ENCODE measurements at places on chromosomes 6 and 20. TPM values are rescaled to one million over a fixed set of nuclear protein-coding genes. Genes with fewer than 3 reads are reported as not detected.

The IFNGR1 gene
- total RNA-seq: 17.7 TPM

DNA sequence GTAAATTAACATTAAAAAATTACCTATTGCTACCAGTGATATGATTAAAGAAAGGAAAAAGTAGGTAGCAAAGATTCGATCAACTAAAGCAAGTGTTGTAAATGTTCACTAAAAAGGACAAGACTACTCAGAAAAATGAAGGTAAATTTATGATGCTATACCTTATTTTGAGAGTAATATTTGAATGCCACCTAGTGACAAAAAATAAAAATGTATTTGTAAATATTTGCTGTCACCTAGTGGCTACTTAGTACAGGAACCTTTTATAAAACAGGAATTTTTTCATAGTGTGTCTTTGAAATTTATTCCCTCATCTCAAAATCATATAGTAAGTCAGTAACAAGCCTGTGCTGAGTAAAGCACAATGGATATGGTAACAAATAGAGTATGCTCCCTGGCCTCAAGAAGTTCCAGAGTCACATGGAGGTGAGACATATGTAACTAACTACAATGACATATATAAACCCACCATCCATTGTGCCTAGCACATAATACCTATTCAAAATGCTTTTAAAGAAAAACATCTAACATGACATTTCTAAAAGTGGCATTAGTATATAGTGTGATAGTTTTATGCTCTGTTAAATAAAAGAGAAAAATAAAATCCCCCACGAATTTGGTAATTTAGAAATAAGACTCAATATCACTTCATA, 193.1 kb upstream of the SIM1 start:
- H3K4me3 ChIP-seq: no peak overlapping the region
- H3K27ac ChIP-seq: no peak overlapping the region
- H3K27me3 ChIP-seq: no peaks in the 10 kb centered on the region
- DNase-seq: no peak

The DIDO1 gene
- total RNA-seq: 38.2 TPM

The LST1 gene
- total RNA-seq: 1.7 TPM

- H3K36me3 ChIP-seq: no peaks in the 10 kb centered on the region
- no peaks in the 10 kb centered on the region for H3K4me1 ChIP-seq
- no peak overlapping the region for H3K27ac ChIP-seq
- H3K4me3 ChIP-seq: no peak overlapping the region
- no peak for DNase-seq
Measured at GRCh38 chr20:43853174-43853803, 61.4 kb upstream of the TOX2 start.

The NINL gene
- total RNA-seq: 0.04 TPM

DNA sequence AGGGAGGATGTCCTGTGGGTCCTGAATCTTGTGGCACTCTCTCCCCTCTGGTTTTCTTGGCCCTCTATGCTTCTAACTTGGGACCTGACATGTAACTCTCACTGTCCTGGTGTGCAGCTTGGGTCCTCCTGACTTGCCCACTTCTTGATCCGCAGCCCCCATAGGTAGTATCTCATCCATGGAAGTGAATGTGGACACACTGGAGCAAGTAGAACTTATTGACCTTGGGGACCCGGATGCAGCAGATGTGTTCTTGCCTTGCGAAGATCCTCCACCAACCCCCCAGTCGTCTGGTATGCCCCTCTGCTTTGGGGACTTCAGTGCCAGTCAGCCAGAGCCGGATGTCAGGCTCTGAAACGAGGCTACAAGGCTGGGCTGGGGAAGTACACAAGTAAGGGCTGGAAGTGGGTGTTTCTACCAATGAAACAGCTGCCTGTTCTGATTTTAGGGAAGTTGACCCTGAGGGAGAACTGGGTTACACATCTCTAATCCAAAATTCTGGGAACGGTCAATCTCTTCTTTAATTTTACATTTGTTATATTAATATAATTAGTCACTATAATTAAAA, 641 bp downstream of the DBNDD2 start:
- no peak overlapping the region for H3K4me3 ChIP-seq
- H3K27ac ChIP-seq: no peak overlapping the region
- H3K27me3 ChIP-seq: no peaks in the 10 kb centered on the region
- peaks cover 19% of the 10 kb centered on the region for H3K36me3 ChIP-seq
- H3K4me1 ChIP-seq: peaks cover 25% of the 10 kb centered on the region

The CLPSL2 gene
- not detected for total RNA-seq

GRCh38 chr6:50792771-50793170, 25.9 kb upstream of the TFAP2B start:
- H3K4me1 ChIP-seq: no peaks in the 10 kb centered on the region
- H3K4me3 ChIP-seq: no peak overlapping the region
- DNase-seq: no peak

GRCh38 chr6:30075094-30075789, at the start of gene RNF39:
Gene RNF39 (minus strand): TSS chr6:30075769. CDS start chr6:30075585, 184 bp downstream.
- no peak for DNase-seq
- no peaks in the 10 kb centered on the region for H3K4me1 ChIP-seq
- H3K27me3 ChIP-seq: peaks cover 44% of the 10 kb centered on the region
- H3K36me3 ChIP-seq: no peaks in the 10 kb centered on the region
- H3K27ac ChIP-seq: no peak within 1 kb of the TSS

The ZNF165 gene
- total RNA-seq: 1.2 TPM

The TBXT gene
- not detected for total RNA-seq

DNA sequence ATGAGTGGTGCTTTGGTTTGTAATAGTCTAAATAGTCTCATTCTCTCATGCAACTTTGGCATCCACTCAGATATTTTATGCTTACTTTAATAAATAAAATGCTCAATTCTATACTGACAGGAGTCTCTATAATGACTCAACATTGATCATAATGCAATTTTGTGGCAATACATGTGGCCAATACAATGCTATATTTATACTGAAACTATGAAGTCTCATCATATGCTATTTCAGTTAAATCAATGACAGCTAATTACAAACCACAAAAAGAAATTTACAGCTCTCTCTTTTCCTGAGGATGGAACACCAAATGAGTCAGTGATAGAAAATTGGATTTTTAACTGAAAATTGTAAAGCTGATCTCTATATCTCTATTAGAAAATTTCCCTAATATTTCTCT, 77.1 kb downstream of the WASF1 start:
- no peaks in the 10 kb centered on the region for H3K27me3 ChIP-seq
- no peak overlapping the region for H3K4me3 ChIP-seq
- no peak for DNase-seq
- no peak overlapping the region for H3K27ac ChIP-seq
- H3K36me3 ChIP-seq: no peaks in the 10 kb centered on the region

DNA sequence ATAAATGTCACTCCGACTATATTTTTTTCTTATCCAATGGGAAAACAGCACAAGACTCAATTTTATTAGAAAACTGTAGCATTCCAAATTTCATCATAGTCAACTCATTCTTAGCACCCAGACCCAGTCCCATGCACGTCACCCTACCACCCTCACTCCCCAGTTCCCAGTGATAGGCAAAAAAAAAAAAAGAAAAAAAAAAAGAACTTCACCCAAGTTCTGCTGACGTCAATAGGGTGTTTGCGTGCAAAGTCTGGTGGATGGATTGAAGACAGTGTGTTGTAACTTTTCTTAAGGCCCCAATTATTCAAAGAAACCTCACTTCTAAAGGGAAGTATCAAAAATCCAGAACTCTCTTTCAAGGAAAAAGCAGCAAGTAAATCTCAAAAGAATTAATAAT, 213.9 kb upstream of the PRDM1 start:
- no peaks in the 10 kb centered on the region for H3K36me3 ChIP-seq
- H3K4me3 ChIP-seq: no peak overlapping the region
- DNase-seq: no peak
- no peaks in the 10 kb centered on the region for H3K4me1 ChIP-seq

GRCh38 chr6:108897371-108897770, 49.1 kb downstream of the ARMC2 start:
- no peak overlapping the region for H3K27ac ChIP-seq
- H3K4me1 ChIP-seq: no peaks in the 10 kb centered on the region
- DNase-seq: no peak
- no peaks in the 10 kb centered on the region for H3K36me3 ChIP-seq
- H3K4me3 ChIP-seq: no peak overlapping the region

GRCh38 chr20:62616728-62617621, 25.3 kb upstream of the SLCO4A1 start:
- H3K36me3 ChIP-seq: no peaks in the 10 kb centered on the region
- peak; percentile 82 for DNase-seq
- H3K27me3 ChIP-seq: peaks cover 21% of the 10 kb centered on the region
- no peaks in the 10 kb centered on the region for H3K4me1 ChIP-seq
- no peak overlapping the region for H3K27ac ChIP-seq

- H3K36me3 ChIP-seq: no peaks in the 10 kb centered on the region
- no peak overlapping the region for H3K27ac ChIP-seq
- no peak overlapping the region for H3K4me3 ChIP-seq
- no peaks in the 10 kb centered on the region for H3K4me1 ChIP-seq
- no peaks in the 10 kb centered on the region for H3K27me3 ChIP-seq
- no peak for DNase-seq
Measured at GRCh38 chr6:124661097-124661661, 301.1 kb upstream of the RNF217 start.

- H3K27me3 ChIP-seq: no peaks in the 10 kb centered on the region
- DNase-seq: no peak
- H3K4me3 ChIP-seq: no peak overlapping the region
- no peaks in the 10 kb centered on the region for H3K4me1 ChIP-seq
- H3K27ac ChIP-seq: no peak overlapping the region
Measured at GRCh38 chr6:110589865-110590513, 113.6 kb upstream of the SLC22A16 start.

DNA sequence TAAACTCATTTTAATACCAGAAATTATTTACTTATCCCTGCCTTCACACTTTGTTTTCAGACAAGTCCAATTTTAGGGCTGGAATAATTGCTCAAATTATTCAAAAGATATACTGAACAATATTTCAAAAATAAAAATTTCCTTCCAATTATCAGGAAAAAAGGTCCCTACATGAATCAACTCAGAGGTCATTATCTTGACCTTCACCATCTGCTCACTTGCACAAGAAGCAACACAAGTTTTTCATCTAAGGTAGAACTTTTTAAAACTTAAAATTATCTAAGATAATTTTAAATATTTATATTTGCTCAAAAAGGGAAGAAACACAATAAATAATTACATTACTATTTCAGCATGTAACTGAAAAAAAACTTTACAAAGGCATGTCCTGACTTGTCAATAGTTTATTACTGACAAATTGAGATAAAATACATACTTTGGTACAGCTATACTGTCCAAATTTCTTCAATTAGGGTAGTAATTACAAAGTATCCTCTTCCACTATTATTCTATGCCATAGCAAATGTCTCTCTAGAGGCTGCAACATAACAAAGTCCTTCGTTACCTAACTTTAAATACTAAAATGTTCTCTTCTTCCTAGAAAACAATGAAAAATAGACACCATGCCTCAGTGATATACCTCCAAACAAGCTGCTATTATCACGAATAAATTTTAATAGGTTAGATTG, 2.4 kb downstream of the CEP85L start:
- no peak overlapping the region for H3K4me3 ChIP-seq
- H3K36me3 ChIP-seq: no peaks in the 10 kb centered on the region
- no peaks in the 10 kb centered on the region for H3K27me3 ChIP-seq
- no peak overlapping the region for H3K27ac ChIP-seq

GRCh38 chr20:6253396-6253795, 130.6 kb upstream of the FERMT1 start:
- H3K27me3 ChIP-seq: no peaks in the 10 kb centered on the region
- H3K4me3 ChIP-seq: no peak overlapping the region
- no peak for DNase-seq
- no peaks in the 10 kb centered on the region for H3K4me1 ChIP-seq

GRCh38 chr6:100880149-100880852, 828 bp downstream of the ASCC3 start:
- H3K4me1 ChIP-seq: peaks cover 30% of the 10 kb centered on the region
- peak overlapping the region; percentile 84 for H3K27ac ChIP-seq
- H3K36me3 ChIP-seq: no peaks in the 10 kb centered on the region
- DNase-seq: no peak
- H3K27me3 ChIP-seq: no peaks in the 10 kb centered on the region

The MROH8 gene
- total RNA-seq: 0.78 TPM

- H3K36me3 ChIP-seq: no peaks in the 10 kb centered on the region
- H3K27me3 ChIP-seq: no peaks in the 10 kb centered on the region
- no peak for DNase-seq
- no peak overlapping the region for H3K27ac ChIP-seq
Measured at GRCh38 chr20:235891-236290, 8.8 kb downstream of the DEFB129 start.

- H3K36me3 ChIP-seq: peaks cover 47% of the 10 kb centered on the region
- no peak overlapping the region for H3K4me3 ChIP-seq
- no peak overlapping the region for H3K27ac ChIP-seq
- DNase-seq: no peak
- H3K4me1 ChIP-seq: no peaks in the 10 kb centered on the region
Measured at GRCh38 chr20:5096463-5096862, 23.3 kb downstream of the PCNA start.

The PRR18 gene
- total RNA-seq: not detected

The ELOVL2 gene
- 0.31 TPM for total RNA-seq

GRCh38 chr6:158000530-158001307, 19.1 kb downstream of the SYNJ2 start:
- H3K27ac ChIP-seq: no peak overlapping the region
- no peak overlapping the region for H3K4me3 ChIP-seq
- H3K4me1 ChIP-seq: peaks cover 30% of the 10 kb centered on the region
- peaks cover 5% of the 10 kb centered on the region for H3K36me3 ChIP-seq
- no peak for DNase-seq
- H3K27me3 ChIP-seq: no peaks in the 10 kb centered on the region

The DDO gene
- total RNA-seq: 0.09 TPM

DNA sequence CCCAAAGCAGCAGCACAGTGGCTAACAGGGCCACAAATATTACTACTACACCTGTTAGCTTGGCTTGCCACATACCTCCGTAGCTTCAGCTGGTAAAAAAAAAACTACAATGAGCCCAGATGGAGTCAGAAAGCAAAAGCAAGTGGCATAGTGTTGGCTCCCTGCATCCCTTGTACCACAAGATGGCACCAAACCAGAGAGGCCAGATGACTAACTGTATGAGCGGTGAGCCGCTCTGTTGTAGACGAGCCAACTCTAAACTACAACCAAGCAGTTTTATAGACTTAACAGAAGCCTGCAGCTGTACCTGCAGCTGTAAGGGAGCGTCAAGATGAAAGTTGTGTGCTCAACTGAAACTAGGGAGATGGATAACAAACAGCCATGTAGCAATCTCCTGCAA, 84.5 kb upstream of the MCHR2 start:
- no peak overlapping the region for H3K27ac ChIP-seq
- H3K36me3 ChIP-seq: no peaks in the 10 kb centered on the region
- no peak overlapping the region for H3K4me3 ChIP-seq
- DNase-seq: peak; percentile 17

The LZTS3 gene
- 2.9 TPM for total RNA-seq

- H3K36me3 ChIP-seq: no peaks in the 10 kb centered on the region
- H3K27me3 ChIP-seq: no peaks in the 10 kb centered on the region
- H3K4me1 ChIP-seq: peaks cover 15% of the 10 kb centered on the region
- H3K27ac ChIP-seq: no peak overlapping the region
Measured at GRCh38 chr6:50821441-50822077, 2.9 kb downstream of the TFAP2B start.

GRCh38 chr6:15659181-15659580, 3.6 kb downstream of the DTNBP1 start:
- peaks cover 21% of the 10 kb centered on the region for H3K4me1 ChIP-seq
- no peak for DNase-seq
- no peaks in the 10 kb centered on the region for H3K27me3 ChIP-seq
- H3K36me3 ChIP-seq: peaks cover 14% of the 10 kb centered on the region
- H3K4me3 ChIP-seq: no peak overlapping the region

All from K562 (cell line).